ENCODE measurements at places on chromosomes 2 and 18. TPM values are rescaled to one million over a fixed set of nuclear protein-coding genes. Genes with fewer than 3 reads are reported as not detected.

GRCh38 chr2:128835342-128835855 lies 516.7 kb upstream of the HS6ST1 start:
- no peak for DNase-seq

DNA sequence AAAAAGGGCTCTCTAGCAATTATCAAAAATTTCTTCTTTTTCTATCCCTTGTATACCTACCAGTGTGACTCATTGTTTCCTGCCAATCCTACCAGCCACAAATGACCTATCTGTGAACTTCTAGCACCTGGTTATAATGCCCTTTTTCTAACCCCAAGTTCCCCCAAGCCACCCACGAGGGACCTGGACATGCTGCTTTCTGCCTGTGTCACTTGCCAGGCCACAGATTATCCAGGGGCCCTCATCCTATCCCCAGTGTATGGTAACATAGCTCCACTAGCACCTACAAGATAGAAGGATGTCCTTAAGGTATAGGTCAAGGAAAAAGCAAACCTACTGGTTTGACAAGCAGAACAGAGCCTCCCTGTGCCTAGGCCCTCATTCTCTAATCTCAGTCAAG lies 26.8 kb downstream of the AAK1 start:
- no peak for DNase-seq

DNA sequence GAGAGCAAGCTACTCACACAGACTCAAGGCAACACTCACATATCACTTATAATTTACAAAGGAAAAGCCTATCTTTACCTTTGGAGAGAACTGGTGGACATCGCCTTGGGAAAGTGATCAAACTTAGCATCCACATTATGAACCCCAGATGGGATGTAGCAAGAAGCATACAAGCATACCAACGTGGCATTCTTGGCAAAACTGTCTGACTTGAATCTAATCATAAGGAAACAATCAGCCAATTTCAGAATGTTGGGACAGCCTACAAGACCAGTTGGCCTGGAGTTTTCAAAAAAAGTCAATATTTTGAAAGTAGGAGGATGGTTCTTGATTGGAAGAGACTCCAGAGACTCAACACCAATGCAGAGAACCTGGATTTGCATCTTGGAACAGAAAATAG lies 79.1 kb upstream of the PMAIP1 start:
- no peak for DNase-seq

GREB1 gene
- total RNA-seq: 30.8 TPM

DNA sequence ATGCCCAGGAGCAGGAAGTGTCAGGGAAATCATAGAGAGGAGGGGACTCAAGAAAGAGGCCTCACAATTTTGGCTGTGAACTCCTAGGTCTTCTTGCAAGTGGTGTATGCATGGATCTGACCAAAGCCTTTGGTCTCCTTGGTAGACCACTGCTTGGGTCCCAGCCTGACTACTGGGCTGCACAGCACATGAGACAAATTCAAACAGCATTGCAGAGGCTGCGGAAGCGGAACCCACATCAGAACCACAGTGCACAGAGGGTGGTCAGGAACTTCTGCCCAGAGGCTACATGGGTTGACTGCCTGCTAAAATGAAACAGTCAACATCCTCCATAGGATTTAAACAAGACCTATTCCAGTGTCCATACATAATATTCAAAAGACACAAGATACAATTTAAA lies 39.4 kb downstream of the CLIP4 start:
- DNase-seq: no peak

- DNase-seq: peak; percentile 52
Observed at GRCh38 chr18:61435064-61435652, 101.9 kb downstream of the CDH20 start.

FAM228A gene
- not detected for total RNA-seq

MAP3K19 gene
- not detected for total RNA-seq

OR6B2 gene
- total RNA-seq: not detected

TWIST2 gene
- 1.7 TPM for total RNA-seq

GRCh38 chr2:185952100-185952499 lies 213.5 kb downstream of the FSIP2 start:
- DNase-seq: no peak

MGAT5 gene
- total RNA-seq: 21.2 TPM

CCDC74A gene
- total RNA-seq: 25.6 TPM

DNA sequence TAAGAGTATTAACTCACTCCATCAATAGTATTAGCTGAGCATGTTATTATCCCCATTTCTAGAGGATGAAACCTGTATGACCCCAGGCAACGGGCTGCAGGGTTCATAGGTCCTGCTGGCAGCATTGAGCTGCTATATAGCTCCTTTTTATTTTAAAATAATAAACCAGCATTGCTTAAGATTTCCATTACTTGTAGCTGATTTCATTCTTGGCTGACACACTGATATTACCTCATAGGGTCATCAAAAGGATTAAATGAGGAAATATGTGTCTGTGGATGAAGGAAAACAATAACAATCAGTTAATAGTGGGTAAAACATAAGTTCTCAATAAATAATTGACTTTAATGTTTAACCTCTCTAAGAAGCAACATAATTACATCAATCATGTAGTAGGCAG lies 48.3 kb upstream of the NRP2 start:
- DNase-seq: no peak

DNA sequence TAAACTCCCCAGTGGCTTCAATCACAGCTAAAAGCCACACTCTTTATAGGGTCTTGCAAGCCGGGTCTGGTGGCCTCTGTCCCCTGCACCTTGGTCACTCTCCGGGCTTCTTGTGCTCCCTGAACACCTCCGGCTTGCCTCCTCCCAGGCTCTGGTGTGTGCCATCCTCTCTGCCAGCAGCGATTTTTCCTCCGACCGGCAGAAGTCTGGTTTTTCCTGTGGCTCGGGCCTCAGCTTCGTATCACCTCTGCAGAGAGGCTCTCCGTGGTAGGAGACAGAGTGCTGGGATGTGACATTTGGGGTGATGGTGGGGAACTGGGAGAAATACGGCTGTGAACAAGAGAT lies 58.8 kb upstream of the HPCAL1 start:
- DNase-seq: no peak

- DNase-seq: no peak
Observed at GRCh38 chr2:191171286-191171685, 20.5 kb upstream of the STAT4 start.

DNA sequence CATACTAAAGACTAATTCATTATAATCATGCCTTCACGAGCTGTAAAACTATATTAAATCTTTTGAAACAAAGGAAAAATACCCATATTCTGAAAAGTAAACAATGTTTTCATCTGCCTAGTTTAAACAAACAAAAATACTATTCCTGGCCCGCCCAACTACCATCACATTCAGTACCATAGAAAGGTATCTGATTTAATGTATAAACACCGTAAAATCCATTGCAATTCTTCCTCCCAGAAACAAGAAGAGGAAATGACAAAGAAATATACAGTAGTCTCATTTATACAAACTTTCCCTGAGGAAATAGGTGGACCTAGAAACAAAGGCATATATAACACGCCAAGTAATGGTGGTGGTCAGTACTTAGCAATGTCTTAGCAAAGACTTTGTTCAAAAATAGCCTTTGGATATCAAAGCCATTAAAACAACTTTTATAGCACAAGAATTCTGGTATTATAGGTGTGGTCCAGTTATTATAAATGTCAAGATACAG lies 71.2 kb downstream of the COBLL1 start:
- DNase-seq: no peak

- DNase-seq: no peak
Observed at GRCh38 chr2:210363261-210363660, 48.3 kb upstream of the MYL1 start.

- DNase-seq: no peak
Observed at GRCh38 chr2:23379220-23379695, 5.7 kb upstream of the KLHL29 start.

- DNase-seq: no peak
Observed at GRCh38 chr2:19576411-19576810, 218.0 kb upstream of the OSR1 start.

TANC1 gene
- total RNA-seq: 7.5 TPM

- peak; percentile 14 for DNase-seq
Observed at GRCh38 chr2:207895274-207895860, 125.7 kb upstream of the FZD5 start.

RND3 gene
- total RNA-seq: 4.0 TPM

DNA sequence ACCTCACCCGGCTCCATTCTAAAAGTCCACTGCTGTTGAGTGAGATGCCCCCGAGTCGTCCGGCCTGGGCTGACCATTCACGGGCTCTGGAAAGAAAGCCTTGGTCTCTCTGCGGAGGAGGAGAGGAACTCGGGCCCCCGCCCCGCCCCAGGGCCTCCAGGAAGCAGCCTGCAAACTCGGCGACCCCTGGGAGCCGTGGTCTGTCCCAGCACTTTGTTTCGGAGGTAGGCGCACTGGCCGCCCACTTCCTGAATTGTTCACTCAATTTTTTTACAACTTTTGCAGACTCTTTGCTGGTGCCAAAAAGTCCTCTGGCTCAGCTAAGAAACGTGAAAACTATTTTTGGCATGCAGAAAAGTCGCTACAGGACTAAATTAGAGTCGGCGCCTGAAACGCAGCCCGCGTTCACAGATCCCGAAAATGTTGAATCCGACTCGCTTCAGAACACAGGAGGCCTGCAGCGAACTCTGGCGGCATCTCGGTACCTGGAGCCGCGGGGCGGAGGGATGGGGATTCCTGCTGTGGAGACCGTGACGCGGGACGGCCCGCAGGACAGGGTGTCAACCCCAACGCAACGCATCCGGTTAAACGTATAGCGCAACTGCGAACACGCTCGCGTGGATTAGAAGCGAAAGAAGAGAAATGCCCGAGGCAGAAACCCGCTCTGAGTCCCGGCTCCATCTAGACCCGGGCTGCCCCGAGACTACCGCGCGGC lies 1.5 kb downstream of the PXDN start:
- peak; percentile 83 for DNase-seq

DNA sequence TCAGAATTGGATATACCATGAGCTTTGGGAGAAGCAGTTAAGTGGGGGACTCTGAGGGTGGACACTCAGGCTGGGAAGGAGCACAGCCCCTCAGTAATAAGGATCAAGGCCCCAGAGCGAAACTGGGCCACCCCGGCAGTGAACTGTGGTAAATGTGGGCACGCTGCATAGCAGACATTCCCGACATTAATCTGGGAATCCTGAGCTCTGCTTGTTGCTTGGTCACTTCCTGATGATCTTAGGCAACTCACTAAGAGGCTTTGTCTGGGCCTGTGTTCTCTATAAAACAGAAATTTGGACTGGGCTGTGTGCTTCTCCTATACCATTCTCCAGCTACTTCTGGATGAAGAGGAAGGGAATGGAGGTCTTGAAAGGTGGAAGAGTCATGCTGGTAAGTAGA lies 4.8 kb downstream of the TGFBRAP1 start:
- DNase-seq: peak; percentile 28

COLEC12 gene
- total RNA-seq: 2.0 TPM

DNA sequence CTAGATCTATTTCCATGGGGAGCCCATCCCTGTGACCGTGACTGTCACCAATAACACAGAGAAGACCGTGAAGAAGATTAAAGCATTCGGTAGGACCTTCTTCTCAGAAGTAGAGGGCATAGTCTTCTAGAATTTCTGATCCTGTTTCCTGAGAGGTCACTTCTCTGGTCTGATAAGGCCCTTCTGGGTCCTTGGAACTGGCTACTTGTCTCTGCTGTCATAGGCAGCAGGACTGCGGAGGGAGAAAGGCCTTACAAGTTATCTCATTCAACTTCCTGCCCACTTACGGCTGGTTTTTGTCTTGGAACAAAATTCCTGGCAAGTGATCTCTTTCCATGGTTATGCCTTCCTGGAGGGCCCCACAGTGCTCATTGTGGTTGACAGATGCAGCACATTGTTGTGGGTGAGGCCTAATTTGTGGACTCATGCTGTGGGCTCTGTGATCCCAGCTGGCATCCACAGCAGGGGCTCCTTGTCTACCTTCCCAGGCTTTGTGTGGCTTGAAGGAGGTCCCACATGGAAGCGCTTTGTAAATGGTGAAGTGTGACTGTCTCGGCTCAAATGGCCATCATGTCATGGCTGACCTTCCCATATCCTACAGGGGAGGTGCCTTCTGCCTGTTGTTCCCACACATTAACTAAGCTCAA lies 22.0 kb downstream of the SAG start:
- DNase-seq: peak; percentile 59

- no peak for DNase-seq
Observed at GRCh38 chr2:162926907-162927306, 88.3 kb upstream of the KCNH7 start.

- no peak for DNase-seq
Observed at GRCh38 chr2:219544567-219544966, 739 bp downstream of the TMEM198 start.

- no peak for DNase-seq
Observed at GRCh38 chr2:64574871-64575270, 50.7 kb downstream of the AFTPH start.

GRCh38 chr18:6069539-6069938 lies 174.2 kb upstream of the TMEM200C start:
- DNase-seq: no peak
